ENCODE measurements at places on chromosomes 2 and 18.

- peak; percentile 87 for DNase-seq
Measured at GRCh38 chr2:23241121-23241520, 143.9 kb upstream of the KLHL29 start.

- no peak for DNase-seq
Measured at GRCh38 chr2:128494307-128494639, 175.6 kb upstream of the HS6ST1 start.

GRCh38 chr2:85921659-85922058 lies 32.9 kb upstream of the ST3GAL5 start:
- DNase-seq: no peak

DNA sequence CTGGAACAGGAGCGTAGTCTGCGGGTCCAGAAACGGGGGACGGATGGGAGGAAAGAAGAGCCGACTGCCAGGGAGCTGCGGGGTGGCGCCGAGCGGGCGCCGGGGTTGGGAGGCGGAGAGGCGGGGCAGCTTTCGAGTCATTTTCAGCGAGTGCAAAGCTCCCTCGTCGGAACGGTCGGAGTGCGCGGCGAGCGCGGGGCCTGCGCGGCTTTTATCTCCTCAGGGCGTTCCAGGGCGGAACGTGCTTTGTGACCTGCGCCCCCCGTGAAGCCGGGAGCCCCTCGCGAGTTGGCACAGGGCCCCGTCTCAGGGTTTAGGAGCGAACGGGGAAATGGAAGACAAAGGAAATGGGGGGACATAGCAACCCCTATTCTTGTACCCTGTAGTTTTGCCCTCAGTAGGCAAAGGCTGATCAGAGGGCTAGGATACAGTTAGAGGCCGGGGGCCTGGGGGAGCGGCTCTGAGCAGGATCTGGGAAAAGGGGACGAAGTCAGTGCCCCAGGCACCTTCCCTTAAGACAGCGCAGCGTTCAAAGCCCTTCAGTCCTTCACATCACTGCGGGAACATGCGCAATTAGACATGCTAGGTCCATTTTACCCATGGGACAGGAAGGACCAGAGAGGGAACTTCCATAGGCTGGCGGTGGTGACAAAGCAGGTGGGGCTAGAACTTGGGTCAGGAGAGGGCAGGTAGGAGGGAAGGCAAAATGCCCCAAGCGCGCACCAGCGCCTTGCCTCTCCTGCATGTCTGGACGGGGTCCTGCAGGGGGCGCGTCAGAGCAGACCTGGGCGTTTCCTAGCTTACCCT lies 60.1 kb upstream of the IL1RL1 start:
- no peak for DNase-seq

GRCh38 chr2:66111706-66112105 lies 323.2 kb upstream of the MEIS1 start:
- DNase-seq: no peak

GRCh38 chr2:47189635-47190034 lies 34.5 kb upstream of the STPG4 start:
- DNase-seq: no peak

GRCh38 chr18:48926420-48926857 lies 24.3 kb downstream of the SMAD7 start:
- peak; percentile 93 for DNase-seq

DNA sequence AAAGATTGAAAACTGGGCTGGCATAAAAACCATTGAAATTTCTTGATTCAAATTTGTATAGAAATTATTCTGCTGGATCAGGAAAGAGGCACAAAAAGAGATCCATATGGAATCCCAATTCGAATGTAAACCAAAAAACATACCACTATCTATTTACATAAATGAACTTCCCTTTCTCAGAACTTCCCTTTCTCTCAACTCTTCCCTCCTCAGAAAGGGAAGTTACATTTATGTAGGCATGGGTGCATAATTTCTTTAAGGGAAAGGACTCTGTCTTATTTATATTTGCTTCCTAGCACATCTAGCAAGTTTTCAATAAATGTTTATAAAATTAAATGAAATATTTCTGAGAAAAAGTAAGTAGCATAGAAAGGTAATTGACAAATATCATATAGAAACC lies 398.1 kb upstream of the ATP5MC3 start:
- no peak for DNase-seq

DNA sequence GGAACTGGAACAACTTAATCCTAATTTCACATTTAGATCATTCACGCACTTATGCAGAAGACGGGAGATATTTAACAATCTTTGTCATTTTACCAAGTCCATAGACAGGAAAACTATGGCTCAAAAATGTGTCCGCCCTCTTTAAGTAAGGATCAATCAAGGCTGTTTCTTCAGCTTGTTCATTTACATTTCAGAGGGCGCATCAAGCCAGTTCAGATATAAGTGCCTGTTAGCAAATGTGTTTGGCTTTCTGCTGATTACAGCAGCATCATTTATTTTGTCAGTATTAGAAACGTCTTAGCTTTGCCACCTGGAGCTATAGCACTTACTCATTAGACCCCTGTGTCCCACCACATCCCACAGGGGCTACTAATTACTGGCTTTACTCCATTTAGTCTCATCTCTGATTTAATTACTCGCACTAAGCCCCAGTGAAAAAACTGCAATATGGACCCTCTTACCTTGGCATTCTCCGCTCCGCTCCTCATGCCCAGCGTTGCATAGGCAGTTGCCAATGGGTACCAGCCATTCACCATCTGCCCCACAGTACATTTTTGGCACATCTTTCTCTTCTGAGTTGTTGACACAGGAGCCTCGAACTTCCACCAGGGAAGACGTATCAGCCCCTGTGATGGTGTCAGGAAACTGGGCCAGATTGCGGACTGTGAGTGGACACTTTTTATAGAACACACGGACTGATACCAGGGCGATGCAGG lies 8.7 kb downstream of the EPHA4 start:
- DNase-seq: peak; percentile 94

DNA sequence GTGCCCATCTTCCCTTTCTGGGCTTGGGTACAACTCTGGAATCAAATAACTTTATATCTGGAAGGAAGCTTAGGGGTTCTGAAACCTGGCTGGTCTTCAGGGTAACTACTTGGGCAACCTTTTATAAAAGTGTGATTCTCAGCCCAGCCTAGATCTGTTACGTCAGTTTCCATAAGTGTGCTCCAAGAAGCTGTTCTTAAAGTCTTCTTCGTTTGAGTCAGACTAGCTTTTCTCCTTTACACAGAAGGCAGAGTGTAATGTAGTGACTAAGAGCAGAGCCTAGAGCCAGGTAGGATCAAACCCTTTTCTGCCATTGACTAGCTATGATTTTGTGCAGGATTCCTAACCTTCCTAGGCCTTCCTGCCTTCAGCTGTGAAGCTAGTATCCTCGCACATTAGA lies 5.8 kb downstream of the ITGA6 start:
- no peak for DNase-seq

DNA sequence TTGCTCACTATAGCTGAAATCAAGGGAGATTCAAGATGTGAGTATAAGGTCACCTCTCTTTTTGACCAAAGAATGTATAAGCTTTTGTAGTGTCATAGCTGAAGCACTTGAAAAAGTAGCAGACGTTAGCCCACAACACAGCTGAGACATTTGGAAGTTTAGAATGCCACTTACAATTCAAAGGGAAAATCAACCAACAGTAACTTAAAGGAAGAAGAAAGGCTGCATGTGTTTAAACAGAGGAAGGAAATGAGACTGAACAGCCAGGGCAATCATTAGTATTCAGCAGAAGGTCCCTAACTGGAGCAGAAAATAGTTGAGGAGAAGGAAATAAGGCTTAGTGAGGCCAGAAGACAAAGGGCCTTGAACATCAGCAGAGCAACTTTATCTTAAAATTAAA lies 23.5 kb upstream of the SCG2 start:
- DNase-seq: no peak

- DNase-seq: peak; percentile 50
Measured at GRCh38 chr2:30231996-30232800, 864 bp downstream of the LBH start.

GRCh38 chr2:234038076-234038802 lies 12.3 kb upstream of the SPP2 start:
- no peak for DNase-seq

DNA sequence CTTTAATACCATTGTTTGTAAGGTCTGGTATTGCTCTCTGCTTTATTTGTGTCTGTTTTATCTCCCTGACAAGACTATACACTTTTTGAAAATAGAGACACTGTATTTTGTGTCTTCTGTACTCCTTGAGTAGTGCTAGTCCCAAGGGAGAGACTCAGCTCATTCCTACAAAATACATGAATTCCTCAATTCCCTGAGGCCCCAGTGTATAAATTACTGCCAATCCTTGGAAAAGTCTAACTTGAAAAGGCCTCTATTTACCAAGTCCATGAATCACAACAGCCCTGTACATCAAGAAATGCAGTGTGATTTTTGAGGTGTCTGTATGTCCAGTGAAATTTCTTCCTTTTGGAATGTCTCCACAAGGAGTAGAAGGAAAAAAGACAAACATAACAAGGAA lies 34.9 kb upstream of the NEDD4L start:
- DNase-seq: no peak

DNA sequence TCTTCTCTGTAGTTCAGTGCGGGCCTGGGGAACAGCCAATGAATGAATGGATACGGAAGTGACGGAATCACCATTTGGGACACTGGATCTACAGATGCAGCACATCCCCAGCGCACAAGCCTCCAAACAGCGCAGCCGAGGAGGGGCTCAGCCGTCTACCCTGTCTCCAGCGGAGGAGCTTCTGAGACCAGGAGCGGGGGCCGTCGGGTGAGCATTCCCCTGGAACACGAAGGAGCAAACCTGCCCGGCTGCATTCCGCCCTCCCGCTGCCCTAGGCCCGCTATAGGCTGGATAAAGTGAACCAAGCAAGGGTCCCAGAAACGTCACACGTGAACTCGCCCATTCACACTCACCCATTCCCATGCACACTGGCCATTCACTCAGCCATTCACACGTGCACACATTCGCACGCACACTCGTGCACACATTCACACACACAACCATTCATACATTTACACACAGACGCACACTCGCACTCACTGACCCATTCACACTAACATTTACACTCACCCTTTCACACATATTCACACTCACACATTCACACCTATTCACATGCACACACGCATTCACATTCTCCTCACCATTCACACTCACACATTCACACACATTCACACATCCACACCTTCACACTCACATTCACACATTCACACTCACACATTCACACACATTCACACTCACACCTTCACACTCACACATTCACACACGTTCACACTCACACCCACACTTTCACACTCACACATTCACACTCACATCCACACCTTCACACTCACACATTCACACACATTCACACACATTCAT lies 63.4 kb downstream of the BIN1 start:
- no peak for DNase-seq

- DNase-seq: no peak
Measured at GRCh38 chr2:68236103-68236734, 16.1 kb downstream of the PPP3R1 start.

DNA sequence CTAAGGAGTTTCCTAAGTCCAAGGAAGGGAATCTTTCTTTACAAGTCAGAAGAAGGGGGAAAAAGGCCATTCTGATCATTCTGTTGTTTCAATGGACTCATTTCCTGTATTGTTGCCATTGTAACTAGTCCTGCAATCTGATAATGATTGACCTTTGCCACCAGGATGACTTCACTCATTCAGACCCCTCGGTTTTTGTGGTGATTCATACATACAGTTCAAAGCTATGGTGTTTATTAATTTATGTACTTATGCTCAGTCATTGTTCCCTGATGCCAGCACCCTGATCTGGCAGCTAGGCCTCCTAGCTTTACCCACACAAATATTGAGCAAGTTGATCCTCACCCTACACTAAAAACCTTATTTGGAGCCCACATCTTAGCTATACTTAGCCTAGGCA lies 57.6 kb upstream of the ZNF519 start:
- no peak for DNase-seq

- peak; percentile 84 for DNase-seq
Measured at GRCh38 chr18:24112874-24113615, 25.8 kb upstream of the CABYR start.

DNA sequence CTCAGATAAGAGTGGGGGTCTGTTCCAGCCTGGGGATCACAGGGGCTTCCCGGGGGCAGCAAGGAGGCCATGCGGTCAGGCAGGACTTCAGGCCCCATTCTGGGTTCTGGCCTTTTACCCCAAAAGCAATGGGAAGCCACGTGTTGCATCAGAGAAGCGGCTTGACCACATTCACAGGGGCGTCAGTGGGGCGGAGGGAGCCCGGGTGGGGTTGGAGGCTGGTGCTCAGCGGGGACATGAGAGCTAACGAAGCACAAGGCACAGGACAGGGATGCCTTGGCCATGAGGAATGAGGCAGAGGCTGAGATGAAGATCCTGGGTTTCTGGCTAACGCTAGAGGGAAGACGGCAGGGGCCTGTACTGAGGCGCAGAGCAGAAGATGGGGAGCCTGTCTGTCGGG lies 6.1 kb downstream of the HJURP start:
- no peak for DNase-seq

DNA sequence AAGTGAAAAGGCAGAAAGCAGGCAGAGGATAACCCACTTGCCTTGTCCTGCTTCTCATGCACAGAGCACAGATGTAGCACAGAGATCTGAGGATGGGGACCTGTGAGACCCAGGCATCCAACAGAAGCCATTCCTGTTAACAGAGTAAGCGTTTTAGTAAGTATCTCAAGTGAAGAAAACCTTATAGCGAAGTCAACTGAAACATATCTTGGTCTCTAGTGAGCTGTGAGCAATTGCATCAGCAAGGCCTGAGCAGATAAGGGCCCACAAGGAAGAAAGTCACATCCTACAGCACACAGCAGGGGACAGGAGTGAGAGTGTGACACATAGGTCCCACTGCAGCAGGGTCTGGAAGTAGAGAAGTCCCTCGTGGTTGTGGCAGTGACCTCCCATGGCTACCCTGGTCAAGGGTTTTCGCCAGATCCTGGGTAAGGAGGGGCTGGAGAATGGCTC lies 248.7 kb upstream of the TNP1 start:
- no peak for DNase-seq

DNA sequence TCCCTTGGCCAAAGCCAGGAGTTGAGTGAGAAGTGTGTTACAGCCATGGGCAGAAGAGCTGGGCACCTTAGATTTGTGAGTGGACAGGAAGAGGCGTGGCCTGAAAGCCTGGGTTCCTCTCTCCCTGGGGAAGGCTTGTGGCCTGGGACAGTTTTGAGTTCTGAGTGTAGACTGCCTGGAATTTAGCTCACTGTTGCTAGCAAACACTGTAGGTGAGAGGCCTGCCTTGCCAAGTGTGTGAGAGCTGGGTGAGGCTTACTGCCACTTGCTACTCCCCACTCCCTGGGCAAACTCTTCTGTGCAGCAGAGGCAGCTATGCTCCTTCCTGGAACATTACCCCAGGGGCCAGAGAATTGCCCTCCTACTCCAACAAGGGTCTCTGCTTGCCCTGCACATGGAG lies 150.0 kb upstream of the GALNT5 start:
- no peak for DNase-seq

- no peak for DNase-seq
Measured at GRCh38 chr2:39362595-39362994, 74.5 kb downstream of the MAP4K3 start.

- DNase-seq: peak; percentile 29
Measured at GRCh38 chr2:188450732-188451483, 159.2 kb downstream of the GULP1 start.

Measured in NCI-H69 (cell line).